ENCODE measurements at places on chromosomes 13 and 19. TPM values are rescaled to one million over a fixed set of nuclear protein-coding genes. Genes with fewer than 3 reads are reported as not detected.
A peak's percentile ranks its signal among the peaks of the same experiment; 100 is the strongest.

DNA sequence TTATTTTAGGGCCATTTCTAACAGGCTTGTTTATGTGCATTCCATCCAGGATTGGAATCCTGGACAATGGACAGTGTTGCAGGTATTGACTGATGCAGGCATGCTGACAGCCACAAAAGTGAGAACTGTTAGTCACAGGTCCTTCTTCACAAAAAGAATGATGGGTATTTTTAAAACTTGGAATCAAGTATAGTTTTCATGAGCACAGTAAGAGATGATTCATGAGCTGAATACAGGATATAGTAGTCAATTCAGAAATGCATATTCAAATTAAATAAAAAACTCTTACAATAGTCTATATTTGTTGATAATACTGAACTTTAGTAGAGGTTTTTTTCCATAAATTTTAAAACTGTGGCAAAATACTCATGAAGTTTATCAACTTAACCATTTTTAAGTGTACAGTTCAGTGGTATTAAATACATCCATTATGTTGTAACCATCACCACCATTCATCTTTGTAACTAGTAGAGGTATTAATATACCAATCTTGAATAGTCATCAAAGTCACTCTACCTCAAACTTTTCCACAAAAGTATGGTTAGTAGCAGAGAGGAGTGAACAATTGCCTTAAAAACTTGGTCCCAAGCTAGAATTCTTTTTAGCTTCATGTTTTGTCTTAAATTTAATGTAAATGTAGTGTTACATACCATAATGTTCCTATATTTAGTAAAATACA is 79.5 kb downstream of the KCNRG start:
- H3K4me1 ChIP-seq: peaks cover 8% of the 10 kb centered on the region
- no peak overlapping the region for H3K4me3 ChIP-seq
- no peaks in the 10 kb centered on the region for H3K36me3 ChIP-seq
- DNase-seq: no peak
- no peaks in the 10 kb centered on the region for H3K27me3 ChIP-seq
- no peak overlapping the region for H3K27ac ChIP-seq

DNA sequence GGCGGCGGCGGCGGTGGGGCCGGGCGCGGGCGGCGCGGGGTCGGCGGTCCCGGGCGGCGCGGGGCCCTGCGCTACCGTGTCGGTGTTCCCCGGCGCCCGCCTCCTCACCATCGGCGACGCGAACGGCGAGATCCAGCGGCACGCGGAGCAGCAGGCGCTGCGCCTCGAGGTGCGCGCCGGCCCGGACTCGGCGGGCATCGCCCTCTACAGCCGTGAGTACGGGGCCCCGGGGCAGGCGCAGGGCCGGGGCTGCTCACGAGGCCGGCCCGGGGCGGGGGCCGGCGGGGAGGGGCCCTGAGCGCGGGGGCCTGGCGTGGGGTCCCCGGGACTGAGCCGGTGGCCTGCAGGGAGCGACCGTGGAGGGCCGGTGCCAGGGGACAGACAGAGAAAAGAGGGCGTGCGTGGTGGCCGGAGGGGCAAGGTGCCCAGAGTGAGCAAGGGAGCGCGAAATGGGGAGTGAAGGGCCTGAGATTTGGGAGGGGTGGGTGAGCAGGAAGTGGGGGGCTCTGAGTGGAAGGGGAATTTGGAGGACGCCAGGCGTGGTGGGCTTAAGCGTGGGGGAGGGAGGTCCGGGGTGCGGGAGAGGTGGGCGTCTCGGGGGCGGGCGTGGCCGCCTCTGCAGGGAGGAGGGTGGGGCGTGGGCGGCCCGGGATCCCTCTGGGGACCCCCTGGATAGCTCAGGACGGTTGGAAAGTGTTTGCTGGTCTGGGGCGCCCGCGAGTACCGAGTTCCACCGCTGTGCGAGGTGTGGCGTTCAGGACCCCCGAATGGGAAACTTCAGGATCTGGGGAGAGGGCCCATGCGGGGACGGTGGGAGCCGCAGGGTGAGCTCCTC is 575 bp downstream of the CARM1 start:
- peaks cover 25% of the 10 kb centered on the region for H3K4me1 ChIP-seq
- no peaks in the 10 kb centered on the region for H3K27me3 ChIP-seq
- H3K4me3 ChIP-seq: peak overlapping the region; percentile 57
- no peaks in the 10 kb centered on the region for H3K36me3 ChIP-seq
- H3K27ac ChIP-seq: no peak overlapping the region

The SYDE1 gene
- total RNA-seq: 0.51 TPM

DNA sequence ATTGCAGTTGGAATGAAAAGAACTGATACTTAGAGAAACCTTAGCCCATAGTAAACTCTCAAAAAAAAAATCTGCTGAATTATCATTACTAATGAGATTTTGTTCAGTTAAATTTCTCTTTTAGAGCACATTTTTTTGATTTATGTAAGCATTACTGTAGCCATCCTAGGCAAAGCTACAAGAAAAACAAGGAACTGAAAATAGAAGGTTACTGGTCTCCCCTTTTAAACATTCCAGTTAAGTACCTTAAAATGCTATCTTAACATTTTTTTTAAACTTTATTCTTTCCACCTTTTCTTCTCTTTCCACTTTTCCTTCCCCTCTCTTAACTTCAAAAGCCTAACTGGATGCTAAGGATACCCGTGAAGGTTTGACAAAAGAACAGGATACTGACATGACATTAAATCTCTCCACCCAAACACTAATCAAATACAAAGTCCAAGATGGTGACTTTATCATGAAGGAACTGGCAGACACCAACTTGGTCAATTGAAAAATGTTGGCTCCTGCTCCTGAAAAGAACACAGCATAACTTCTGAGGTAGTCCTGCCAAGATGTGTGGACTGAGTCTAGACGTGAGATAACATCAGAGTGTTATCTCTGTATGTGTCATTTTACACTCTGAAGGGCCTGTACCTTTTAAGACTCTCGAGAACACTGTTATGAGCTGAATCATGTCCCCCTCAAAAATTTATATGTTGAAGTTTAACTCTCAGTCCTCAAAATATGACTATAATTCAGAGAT is 29.5 kb upstream of the SACS start:
- H3K4me1 ChIP-seq: no peaks in the 10 kb centered on the region
- no peak overlapping the region for H3K27ac ChIP-seq
- no peak overlapping the region for H3K4me3 ChIP-seq
- no peak for DNase-seq

DNA sequence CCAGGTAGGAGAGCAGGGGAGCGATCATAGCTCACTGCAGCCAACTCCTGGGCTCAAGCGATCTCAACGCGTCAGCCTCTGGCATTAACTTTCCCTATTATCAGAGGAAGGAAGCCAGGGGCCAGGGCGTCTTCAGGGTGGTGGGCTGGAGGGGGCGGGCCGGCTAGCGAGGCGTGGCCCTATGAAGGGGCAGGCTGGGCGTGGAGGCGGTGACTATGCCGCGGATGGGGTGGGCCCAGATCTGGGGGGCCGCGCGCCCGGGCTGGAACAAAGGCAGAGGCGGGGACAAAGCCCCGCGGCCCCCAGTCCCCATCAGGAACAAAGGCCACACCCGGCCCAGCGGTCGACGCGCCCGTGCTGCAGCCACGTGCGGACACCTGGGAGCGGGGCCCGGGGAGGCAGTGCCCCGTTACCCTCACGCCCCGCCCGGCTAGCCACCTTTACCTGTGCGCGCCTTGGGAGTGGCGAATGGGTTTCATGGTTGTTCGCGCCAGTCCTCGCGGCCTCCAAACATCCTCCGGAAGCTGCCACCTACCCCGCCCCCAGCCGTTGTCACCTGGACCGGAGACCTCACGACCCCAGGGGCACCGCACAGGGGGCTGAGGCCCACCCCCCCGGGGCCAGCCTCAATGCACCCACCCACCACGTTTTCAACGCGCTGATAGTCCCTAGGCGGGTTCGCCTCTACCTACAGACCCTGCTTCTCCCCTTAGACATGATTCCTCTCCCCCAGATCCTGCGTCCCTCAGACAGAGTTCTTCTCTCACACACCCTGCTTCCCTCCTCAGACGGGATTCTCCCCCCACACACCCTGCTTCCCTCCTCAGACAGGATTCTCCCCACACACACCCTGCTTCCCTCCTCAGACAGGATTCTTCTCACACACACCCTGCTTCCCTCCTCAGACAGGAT is 5.4 kb upstream of the TRIM28 start:
- H3K4me3 ChIP-seq: peak overlapping the region; percentile 47
- no peaks in the 10 kb centered on the region for H3K36me3 ChIP-seq
- DNase-seq: peak; percentile 45
